Activated T-helper 17 cell treated with anti-CD3 and anti-CD28 coated beads, Interleukin-2, amount 50 U/mL, for 72 hours (primary cell): ENCODE measurements at places on chromosomes 2 and 18.

GRCh38 chr2:168730344-168730743 lies 72.1 kb upstream of the NOSTRIN start:
- no peak for ATAC-seq

DNA sequence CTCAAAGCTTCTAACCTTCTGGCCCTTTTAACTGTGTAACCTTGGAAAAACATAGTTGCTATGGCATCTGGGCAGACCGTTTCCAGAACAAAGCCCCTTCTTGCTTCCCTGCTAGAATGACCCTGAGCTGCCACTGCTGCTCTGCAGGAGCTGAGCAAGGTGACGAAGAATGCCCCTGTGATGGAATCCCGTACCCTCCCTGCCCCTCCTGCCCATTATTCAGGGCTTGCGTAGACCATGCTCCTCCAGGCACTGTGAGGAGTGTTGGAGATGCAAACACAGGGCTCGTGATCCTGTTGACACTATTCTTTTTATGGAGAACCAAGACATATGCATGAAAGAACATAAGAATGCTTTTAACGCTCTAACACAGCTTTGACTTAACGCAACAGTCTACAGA lies 191.1 kb downstream of the CDH2 start:
- ATAC-seq = no peak

DNA sequence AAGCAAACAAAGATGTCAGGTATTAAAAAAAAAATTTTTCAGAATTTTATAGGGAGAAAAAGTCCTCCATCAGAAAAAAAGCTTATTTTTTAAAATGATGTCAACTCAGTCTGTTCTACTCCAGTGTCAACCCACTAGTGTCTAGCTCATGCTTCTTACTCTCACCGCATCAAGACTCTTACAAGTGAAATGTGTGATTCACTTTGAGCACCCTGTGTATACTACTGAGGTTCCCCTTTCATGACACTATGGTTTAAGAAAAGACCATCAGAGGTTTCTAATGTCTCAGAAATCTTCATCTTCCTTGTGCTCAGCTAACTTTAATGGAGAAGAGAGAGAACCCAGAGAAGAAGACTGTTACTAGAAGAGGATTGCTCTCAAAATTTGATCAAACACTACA lies 43.4 kb downstream of the FEZ2 start:
- no peak for ATAC-seq

DNA sequence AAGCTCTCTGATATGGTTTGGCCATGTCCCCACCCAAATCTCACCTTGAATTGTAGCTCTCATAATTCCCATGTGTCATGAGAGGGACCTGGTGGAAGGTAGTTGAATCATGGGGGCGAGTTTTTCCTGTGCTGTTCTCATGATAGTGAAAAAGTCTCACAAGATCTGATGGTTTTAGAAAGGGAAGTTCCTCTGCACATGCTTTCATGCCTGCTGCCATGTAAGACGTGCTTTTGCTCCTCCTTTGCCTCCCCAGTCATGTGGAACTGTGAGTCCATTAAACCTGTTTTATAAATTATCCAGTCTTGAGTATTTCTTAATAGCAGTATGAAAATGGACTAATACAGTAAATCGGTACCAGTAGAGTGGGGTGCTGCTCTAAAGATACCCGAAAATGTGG lies 34.9 kb downstream of the LTBP1 start:
- no peak for ATAC-seq

- ATAC-seq = no peak
These were observed 61.2 kb upstream of the RBM44 start for GRCh38 chr2:237737196-237737865.
